Lung (tissue), 17 donors: ENCODE measurements at places on chromosomes 4 and X.

DNA sequence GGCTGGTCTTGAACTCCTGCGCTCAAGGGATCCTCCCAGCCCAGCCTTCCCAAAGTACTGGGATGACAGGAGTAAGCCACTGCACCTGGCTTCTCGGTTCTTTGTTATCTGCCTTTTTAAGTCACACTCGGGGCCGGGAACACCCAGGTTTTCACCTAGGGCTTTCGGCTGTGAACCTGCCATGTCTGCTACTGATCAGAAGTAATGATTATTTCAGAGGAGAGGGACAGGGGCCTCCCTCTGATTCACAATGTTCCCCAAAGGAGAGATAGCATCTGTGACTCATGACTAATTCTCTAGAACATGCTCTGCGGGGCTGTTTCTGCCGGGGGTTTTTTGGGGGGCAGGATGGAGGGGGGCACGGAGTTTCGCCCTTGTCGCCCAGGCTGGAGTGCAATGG is 26.9 kb downstream of the CRLF2 start:
- H3K36me3 ChIP-seq, result no peaks in the 10 kb centered on the region
- H3K27ac ChIP-seq, result no peak overlapping the region
- DNase-seq, result no peak
- H3K4me3 ChIP-seq, result no peak overlapping the region

DNA sequence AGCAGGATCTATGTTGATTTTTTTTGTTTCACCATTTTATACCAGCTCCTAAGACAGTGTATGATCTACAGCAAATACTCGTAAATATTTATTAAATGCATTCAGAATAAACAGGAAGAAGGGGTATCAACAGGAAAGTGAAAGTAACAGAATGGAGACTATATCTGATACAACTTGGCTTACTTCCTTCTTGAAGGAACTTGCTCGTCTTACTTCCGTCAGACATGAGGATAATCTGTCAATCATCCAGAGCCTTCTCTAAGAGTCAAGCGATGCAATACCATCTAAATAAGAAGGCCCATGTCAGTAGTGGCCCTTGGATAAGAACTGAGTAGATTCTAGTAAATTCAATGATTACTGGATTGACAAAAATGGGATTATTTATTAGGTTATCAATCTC is 84.2 kb downstream of the CAMK2D start:
- no peak overlapping the region for H3K27ac ChIP-seq
- no peaks in the 10 kb centered on the region for H3K27me3 ChIP-seq
- H3K4me1 ChIP-seq, result peaks cover 3% of the 10 kb centered on the region
- no peaks in the 10 kb centered on the region for H3K36me3 ChIP-seq

- no peak overlapping the region for H3K4me3 ChIP-seq
- DNase-seq, result no peak
- H3K27ac ChIP-seq, result no peak overlapping the region
- H3K4me1 ChIP-seq, result no peaks in the 10 kb centered on the region
Observed at GRCh38 chrX:37802028-37802427, 22.2 kb downstream of the CYBB start.

DNA sequence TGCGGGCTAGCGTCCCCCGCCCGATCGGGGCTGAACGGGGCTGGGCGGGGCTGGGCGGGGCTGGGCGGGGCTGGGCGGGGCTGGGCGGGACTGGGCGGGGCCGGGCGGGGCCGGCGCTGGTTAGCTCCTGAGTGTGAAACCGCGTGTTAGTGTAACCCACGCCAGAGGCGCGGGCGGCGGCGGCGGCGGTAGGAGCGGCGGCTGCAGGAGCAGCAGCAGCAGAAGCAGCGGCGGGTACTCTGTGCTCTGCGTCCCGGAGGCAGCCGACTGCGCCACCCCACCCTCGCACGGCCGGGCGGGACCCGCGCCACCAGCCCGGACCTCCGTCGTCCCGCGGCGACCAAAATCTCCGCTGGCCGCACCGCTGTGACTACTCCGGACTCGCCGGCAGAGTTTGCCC is 128.1 kb downstream of the LAS1L start:
- H3K27me3 ChIP-seq, result no peaks in the 10 kb centered on the region
- no peak for DNase-seq
- no peaks in the 10 kb centered on the region for H3K36me3 ChIP-seq
- H3K27ac ChIP-seq, result no peak overlapping the region

DNA sequence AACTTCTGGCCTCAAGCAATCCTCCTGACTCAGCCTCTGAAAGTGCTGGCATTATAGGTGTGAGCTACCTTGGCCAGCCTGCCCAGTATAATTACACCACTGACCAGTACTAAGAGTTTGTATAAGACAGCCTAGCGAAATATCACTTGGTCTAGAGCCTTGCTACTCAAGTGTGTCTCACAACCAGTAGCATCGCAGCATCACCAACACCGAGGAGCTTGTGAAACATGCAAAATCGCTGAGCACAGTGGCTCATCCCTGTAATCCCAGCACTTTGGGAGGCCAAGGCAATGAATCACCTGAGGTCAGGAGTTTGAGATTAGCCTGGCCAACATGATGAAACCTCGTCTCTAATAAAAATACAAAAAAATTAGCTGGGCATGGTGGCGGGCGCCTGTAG is 102.0 kb upstream of the GATB start:
- no peak overlapping the region for H3K27ac ChIP-seq
- H3K27me3 ChIP-seq, result no peaks in the 10 kb centered on the region
- no peaks in the 10 kb centered on the region for H3K36me3 ChIP-seq
- H3K4me1 ChIP-seq, result no peaks in the 10 kb centered on the region

DNA sequence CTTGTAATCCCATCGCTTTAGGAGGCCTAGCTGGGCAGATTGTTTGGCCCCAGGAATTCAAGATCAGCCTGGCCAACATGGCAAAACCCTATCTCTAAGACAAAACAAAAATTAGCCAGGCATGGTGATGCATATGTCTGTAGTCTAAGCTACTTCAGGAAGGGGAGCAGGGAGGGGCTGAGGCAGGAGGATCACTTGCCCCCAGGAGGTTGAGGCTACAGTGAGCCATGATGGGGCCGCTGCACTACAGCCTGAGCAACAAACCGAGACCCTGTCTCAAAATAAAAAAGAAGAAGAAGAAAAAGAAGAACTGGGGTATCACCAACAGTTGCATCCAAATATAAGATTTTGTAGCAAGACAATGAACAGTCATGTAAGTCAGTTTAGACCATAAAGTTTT is 47.3 kb upstream of the NFKB1 start:
- DNase-seq, result no peak
- H3K4me3 ChIP-seq, result no peak overlapping the region
- H3K36me3 ChIP-seq, result no peaks in the 10 kb centered on the region
- H3K4me1 ChIP-seq, result no peaks in the 10 kb centered on the region

DNA sequence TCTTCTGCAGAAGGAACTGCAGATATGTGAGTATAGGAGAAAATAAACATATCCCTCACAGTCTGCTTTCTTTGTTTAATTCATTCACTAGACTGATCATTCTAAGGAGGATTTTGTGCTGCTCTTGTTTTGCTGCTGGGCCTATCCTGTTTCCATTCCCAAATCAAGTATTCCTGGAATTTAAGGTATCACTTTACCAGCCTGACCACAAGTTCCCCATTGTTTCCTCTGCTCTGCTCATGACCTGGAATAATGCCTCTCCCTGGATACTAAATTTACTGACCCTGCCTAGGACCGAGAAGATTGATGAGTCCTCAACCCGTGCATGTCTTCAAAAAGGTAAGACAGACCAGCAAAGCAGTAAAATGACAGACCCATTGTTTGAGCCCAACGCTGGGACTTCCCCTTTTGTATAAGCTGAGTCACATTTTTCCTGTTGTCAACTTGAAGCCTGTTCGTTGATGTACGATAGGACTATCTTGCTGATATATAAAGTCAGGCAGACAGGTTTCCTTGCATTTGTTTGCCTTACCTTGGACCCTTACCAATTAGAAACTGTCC is 85.5 kb upstream of the TET2 start:
- H3K27ac ChIP-seq, result no peak overlapping the region
- H3K4me3 ChIP-seq, result no peak overlapping the region
- peak; percentile 63 for DNase-seq

DNA sequence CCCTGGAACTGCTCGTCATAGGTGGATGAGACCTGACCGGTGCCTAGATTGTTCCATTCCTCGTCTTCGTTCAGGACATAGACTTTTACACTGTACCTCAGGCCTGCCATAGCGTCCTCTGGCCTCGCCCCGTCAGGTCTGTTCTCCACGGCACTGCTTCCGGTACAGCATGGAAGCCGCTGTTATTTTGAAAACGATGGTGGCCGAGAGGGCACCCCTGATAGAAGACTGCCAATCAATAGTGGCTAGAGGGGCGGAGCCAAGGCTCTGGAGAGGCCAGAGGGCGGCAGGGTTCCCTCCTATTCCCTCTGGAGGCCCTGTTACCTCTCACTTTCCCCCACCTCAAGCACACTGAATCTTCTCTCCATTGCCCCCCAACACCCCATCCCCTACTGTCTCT is at the start of gene PPP4R3C:
PPP4R3C (minus strand) TSS at position 155 of the 400 bp plus-strand sequence; CDS start at position 110, 45 bp downstream.
- no peaks in the 10 kb centered on the region for H3K36me3 ChIP-seq
- H3K4me3 ChIP-seq, result no peak within 1 kb of the TSS
- no peak within 1 kb of the TSS for H3K27ac ChIP-seq
- no peaks in the 10 kb centered on the region for H3K4me1 ChIP-seq
- H3K27me3 ChIP-seq, result no peaks in the 10 kb centered on the region
- DNase-seq, result no peak

GRCh38 chr4:166763018-166763417 is 471.3 kb downstream of the SPOCK3 start:
- H3K4me3 ChIP-seq, result no peak overlapping the region
- no peaks in the 10 kb centered on the region for H3K4me1 ChIP-seq
- H3K27ac ChIP-seq, result no peak overlapping the region

- H3K4me1 ChIP-seq, result no peaks in the 10 kb centered on the region
- no peak overlapping the region for H3K4me3 ChIP-seq
- H3K27me3 ChIP-seq, result no peaks in the 10 kb centered on the region
- no peaks in the 10 kb centered on the region for H3K36me3 ChIP-seq
- DNase-seq, result no peak
- no peak overlapping the region for H3K27ac ChIP-seq
Observed at GRCh38 chr4:120466429-120466828, 399.8 kb upstream of the MAD2L1 start.

DNA sequence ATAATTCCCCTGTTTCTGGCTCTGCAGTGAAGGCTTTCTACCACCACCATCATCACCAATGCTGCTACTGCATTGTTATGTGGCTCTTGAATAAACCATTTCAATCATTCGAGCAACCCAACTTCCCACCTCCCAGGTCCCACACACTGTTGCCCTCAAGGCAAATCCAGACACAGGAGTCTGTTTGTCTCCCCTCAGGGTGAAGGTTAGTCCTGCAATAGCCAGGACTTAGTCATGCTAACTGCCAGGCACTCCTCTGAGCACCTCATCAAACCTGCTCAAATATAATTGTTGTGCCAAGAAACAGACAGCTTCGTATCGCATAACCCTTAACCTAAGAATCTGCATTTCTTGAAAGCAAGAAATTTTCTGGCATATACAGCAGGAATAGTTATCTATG is 213.2 kb downstream of the KDR start:
- no peaks in the 10 kb centered on the region for H3K4me1 ChIP-seq
- H3K36me3 ChIP-seq, result no peaks in the 10 kb centered on the region
- H3K27me3 ChIP-seq, result no peaks in the 10 kb centered on the region
- no peak for DNase-seq

GRCh38 chr4:152385551-152385950 is 150.3 kb downstream of the FBXW7 start:
- no peak overlapping the region for H3K27ac ChIP-seq
- H3K36me3 ChIP-seq, result no peaks in the 10 kb centered on the region
- H3K4me1 ChIP-seq, result no peaks in the 10 kb centered on the region
- DNase-seq, result no peak
- H3K4me3 ChIP-seq, result no peak overlapping the region
- H3K27me3 ChIP-seq, result no peaks in the 10 kb centered on the region

GRCh38 chr4:186190581-186191199 is 677 bp upstream of the CYP4V2 start:
- peaks cover 4% of the 10 kb centered on the region for H3K4me1 ChIP-seq
- H3K27me3 ChIP-seq, result no peaks in the 10 kb centered on the region
- peaks cover 2% of the 10 kb centered on the region for H3K36me3 ChIP-seq
- H3K27ac ChIP-seq, result peak overlapping the region; percentile 99
- peak overlapping the region; percentile 77 for H3K4me3 ChIP-seq
- DNase-seq, result no peak

- no peaks in the 10 kb centered on the region for H3K36me3 ChIP-seq
- no peaks in the 10 kb centered on the region for H3K4me1 ChIP-seq
- no peak for DNase-seq
- H3K4me3 ChIP-seq, result no peak overlapping the region
Observed at GRCh38 chr4:6747294-6748051, 31.5 kb downstream of the BLOC1S4 start.

- H3K27me3 ChIP-seq, result no peaks in the 10 kb centered on the region
- no peaks in the 10 kb centered on the region for H3K4me1 ChIP-seq
- no peaks in the 10 kb centered on the region for H3K36me3 ChIP-seq
Observed at GRCh38 chr4:13783800-13784411, 156.4 kb upstream of the BOD1L1 start.

DNA sequence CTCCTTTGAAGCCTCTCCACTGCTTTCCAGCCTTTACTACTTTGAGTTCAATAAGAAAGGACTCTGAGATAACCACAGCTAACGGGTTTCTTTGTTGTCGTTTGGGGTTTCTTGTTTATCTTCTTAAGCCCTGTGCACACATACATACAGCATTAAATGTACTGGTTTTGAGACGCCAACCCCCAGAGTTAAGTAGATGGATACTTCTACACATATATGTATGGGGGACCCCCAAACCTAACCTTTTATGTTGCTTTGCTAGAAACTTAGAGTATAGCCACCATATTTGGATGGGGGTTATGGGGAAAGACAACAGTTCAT is 697 bp downstream of the CEP135 start:
- H3K36me3 ChIP-seq, result no peaks in the 10 kb centered on the region
- no peak for DNase-seq
- H3K27ac ChIP-seq, result peak overlapping the region; percentile 96
- H3K27me3 ChIP-seq, result no peaks in the 10 kb centered on the region
- peak overlapping the region; percentile 77 for H3K4me3 ChIP-seq

DNA sequence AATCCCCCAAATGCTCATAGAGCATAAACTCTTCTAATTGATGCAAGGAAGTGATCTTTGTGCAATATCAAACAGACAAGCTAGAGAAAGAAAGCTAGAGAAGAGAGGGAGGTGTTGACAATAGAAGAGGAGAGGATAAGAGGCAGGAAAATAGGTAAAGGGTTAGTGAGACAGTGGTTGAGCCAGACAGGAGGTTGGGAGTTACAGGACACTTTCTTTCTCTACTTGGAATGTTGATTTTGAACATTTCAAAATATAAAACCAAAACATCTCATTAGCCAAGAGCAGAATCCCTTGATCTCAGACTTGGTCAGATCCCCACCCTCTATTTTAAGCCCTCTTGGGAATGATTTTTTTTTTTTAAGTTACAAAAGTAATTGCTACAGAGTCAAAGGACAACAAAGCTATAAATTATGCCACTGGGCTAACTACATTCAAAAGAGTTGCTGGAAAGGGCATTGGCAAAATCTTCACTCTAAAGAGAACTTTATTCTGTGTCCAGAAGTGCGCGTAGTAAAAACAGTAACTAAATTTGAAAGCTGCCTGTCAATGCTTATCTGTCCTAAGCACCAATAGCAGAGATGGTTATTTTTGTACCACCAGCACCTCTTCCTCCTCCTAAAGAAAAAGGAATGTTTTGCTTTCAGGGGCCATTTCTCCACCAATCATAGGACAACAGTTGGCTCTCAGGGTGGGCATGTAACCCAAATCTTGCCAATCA is 133.8 kb downstream of the PDGFC start:
- no peaks in the 10 kb centered on the region for H3K4me1 ChIP-seq
- H3K27me3 ChIP-seq, result no peaks in the 10 kb centered on the region
- H3K27ac ChIP-seq, result no peak overlapping the region
- no peaks in the 10 kb centered on the region for H3K36me3 ChIP-seq

- DNase-seq, result no peak
- H3K4me3 ChIP-seq, result no peak overlapping the region
- no peak overlapping the region for H3K27ac ChIP-seq
- H3K27me3 ChIP-seq, result peaks cover 26% of the 10 kb centered on the region
- no peaks in the 10 kb centered on the region for H3K36me3 ChIP-seq
Observed at GRCh38 chr4:6193399-6193798, 7.0 kb downstream of the JAKMIP1 start.
